ENCODE measurements at places on chromosomes 16 and 17. TPM values are rescaled to one million over a fixed set of nuclear protein-coding genes. Genes with fewer than 3 reads are reported as not detected.

DNA sequence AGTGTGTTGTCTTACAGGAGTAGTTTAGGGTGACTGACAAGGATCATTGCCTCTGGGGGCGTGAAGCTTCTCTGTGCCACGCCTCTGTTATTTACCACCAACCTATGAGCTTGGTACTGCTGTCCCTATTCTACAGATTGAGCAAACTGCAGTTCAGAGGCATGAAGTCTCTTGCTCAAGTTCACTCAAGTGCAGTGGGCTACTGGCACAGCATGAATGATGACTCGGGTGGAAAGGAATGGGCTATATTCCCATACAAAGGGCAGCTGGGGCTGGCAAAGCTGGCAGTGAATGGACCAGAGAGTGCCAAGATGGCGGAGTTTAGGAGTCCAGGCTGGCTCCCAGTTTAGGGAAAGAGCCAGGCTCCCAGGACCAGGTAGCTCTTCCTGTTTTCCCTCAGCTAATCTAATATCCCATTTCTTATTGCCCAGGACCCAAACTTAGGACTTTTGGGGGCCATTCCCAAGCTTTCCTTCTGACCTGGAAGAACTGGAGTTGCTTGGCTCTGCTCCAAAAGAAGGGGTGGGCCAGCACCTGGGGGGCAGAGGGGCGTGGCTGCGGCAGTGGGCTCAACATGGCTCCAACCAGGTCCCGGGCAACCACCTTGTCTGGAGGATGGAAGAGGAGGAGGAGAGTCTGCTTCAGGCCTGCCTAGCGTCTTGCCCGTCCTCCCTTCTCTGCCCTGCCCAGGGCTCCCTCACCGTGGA lies 12.9 kb downstream of the PLK1 start:
- DNase-seq = no peak

GRCh38 chr17:4199818-4200402 lies 56.9 kb downstream of the CYB5D2 start:
- no peak for DNase-seq

DNA sequence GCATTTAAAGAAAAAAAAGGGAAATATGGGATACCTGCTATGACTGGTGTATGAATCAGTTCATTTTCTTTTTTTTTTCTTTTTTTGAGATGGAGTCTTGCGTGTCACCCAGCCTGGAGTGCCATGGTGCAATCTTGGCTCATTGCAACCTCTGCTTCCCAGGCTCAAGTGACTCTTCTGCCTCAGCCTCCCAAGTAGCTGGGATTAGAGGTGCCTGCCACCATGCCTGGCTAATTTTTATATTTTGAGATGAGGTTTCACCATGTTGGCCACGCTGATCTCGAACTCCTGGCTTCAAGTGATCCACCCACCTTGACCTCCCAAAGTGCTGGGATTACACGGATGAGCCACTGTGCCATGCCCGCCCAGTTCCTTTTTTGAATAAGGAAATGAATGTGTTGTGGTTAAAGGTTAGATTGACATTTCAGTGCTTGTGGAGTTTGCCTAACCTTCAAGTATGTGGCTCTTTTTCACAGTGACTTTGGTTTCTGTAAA lies 7.7 kb downstream of the HAPSTR1 start:
- no peak for DNase-seq

- DNase-seq = no peak
Observed at GRCh38 chr17:68850749-68851510, 104.3 kb downstream of the ABCA8 start.

DNA sequence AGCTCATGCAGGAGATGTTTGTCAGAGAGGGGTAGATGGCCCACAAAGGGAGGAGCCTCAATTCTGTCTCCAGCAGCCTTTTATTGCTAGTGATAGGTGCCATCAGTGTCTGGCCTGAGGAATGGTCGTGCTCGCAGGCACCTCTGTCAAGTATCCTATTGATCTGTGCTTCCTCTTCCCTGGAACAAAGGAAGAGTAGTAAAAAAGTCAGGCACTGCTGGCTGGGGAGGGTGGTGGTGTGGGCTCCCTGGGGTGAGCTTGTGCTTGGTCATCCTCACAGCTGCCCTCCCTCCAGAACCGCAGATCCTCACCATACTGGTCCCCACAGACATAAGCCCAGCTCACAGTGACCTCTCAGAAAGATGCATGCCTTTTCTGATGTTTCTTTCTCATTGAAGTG lies 15.0 kb upstream of the SALL1 start:
- no peak for DNase-seq

DNA sequence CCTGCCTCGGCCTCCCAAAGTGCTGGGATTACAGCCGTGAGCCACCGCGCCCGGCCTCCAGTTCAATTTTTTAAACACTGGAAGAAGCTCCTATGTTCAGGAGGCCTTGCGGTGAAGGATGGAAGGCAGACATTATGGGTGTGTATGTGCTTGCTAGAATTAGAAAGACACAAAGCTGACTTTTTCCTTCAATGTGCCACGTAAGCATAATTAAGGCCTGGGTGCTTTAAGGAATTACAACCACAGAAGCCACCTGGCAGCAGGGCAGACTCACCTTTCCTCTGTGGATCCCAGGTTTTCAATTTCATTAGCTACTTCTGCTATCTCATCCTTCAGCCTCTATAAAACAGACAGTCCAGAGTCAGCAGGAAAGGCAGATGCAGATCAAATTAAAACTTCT lies 74.2 kb downstream of the CYTH1 start:
- no peak for DNase-seq

The CTNS gene
- 24.2 TPM for total RNA-seq

- no peak for DNase-seq
Observed at GRCh38 chr17:73654241-73654640, 10.0 kb upstream of the SDK2 start.

The TBC1D3C gene
- not detected for total RNA-seq

The ACAP1 gene
- total RNA-seq = 590 TPM

GRCh38 chr17:75913537-75914210 lies 9.0 kb upstream of the MRPL38 start:
- no peak for DNase-seq

GRCh38 chr17:7497228-7497627 lies 13.1 kb downstream of the POLR2A start:
- DNase-seq = no peak

- DNase-seq = no peak
Observed at GRCh38 chr16:88566158-88566557, 4.0 kb upstream of the ZC3H18 start.

GRCh38 chr16:17384471-17384870 lies 86.3 kb downstream of the XYLT1 start:
- no peak for DNase-seq

DNA sequence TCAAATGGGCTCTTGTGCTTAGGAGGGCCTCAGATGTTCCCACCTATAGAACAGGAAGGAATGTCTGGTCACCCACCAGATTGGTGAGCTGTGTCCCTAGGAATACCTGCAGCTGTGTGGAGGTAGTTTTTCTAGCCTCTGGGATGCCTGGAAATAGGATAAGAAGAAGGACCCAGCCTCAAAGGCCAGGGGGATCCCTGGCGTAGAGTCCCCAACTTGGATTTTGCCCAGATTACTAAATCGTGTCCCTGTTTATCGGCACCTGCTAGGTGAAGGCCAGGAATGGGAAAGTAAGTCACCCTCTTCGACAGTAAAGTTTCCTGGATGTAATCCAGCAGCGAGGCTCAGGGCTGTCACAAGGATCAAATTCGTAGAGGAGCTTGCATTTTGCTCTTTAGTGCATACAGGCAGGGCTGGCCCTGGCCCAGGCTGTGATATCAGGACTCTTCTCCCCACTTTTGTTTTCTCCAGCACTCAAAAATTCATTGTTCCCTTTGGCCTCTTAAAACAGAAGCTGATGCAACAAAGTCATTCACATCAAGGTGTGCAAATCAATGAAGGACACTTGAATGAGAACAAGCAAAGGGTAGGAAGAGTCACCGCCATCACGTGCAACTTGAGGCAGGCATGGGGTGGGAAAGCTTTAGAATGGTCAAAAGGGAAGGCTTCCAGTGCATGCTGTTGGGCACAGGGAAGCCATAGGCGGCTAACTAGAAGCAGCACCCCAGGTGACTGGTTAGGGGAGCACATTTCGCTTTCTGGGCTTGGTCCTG lies 7.5 kb downstream of the SLC13A2 start:
- DNase-seq = no peak

The SLC35G6 gene
- total RNA-seq = not detected

- no peak for DNase-seq
Observed at GRCh38 chr17:7480089-7480384, 606 bp upstream of the ZBTB4 start.

DNA sequence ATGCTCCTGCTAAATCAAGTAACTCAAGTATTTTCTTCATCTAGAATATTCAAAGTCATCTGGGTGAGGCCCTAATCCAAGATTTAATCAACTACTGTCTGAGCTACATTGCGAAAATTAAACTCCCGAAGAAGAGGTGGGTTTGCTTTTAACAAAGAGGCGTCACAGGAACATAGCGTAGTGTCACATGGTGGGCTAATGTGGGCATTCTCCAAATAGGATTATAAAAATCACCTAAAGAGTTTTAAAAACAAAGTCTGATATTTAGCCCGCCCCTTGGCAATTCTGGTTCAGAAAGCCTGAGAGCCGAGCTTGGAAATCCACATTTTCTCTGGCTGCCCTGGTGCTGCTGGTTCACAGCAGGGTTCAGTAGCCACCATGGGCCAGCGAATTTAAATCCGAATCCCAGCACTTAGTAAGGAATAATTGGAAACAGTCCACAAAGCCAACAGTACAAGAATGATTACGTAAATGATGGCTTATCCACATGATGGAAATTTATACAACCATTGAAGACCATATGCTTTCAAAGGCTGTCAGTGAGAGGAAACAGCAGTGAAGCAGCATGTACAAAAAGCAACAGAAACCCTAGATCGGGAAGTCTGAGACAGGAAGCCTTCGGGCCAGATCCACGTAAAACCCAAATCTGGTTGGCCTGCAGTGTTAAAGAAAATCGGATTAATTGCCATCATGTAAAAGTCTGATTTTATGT lies 8.8 kb downstream of the PMM2 start:
- no peak for DNase-seq

GRCh38 chr17:1124896-1125787 lies 54.6 kb downstream of the ABR start:
- no peak for DNase-seq

DNA sequence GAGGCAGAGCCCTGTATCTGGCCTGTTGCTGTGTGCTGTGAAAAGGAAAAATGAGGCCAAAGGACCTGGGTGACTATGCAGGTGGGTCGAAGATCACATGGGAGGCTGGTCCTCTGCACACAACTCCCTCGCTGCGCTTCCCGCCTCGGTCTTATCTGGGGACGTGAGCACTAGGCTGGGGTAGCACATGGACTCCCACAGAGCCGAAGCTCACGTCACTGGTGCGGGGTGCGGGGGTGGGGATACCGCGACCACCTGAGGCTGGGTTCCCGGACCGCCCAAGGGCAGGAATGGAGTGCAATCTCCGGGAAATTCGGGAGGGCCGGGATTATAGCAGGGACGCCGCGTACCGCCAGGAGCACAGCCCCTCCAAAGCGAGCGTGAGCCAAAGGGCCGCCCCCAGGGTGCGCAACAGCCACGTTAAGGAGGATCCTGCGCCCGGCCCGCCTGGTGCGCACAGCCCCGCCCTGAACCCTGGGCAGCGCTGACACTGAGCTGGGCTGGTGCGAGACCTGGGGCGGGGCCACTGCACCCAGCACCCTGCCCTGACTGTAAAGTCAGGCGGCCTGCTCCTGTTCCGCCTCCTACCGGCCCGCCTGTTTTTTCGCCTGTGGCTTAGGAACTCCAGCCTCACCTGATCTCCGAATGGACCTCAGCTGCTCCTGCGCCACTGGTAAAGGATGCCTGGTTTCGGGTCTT lies 4.8 kb downstream of the MT1A start:
- DNase-seq = peak; percentile 51

The GJC1 gene
- total RNA-seq = not detected

DNA sequence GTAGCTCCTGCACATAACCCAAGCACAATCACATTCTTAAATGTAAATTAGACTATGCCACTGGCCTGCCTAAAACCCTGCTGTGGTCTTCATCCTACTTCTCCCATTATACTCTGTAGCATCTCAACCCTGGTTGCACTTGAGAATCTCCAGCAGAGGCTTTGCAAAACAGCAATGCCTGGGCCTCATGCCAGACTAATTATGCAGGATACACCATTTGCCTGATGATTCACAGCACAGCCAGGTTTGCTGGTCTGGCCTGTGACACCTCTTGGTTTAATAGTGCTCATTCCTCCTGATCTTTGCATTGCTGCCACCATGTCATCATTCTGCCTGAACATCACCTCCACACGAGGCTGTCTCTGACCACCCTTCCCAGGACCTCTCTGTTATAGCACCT lies 491.9 kb upstream of the TOM1L1 start:
- no peak for DNase-seq

- no peak for DNase-seq
Observed at GRCh38 chr17:42519546-42520491, 16.2 kb upstream of the NAGLU start.

DNA sequence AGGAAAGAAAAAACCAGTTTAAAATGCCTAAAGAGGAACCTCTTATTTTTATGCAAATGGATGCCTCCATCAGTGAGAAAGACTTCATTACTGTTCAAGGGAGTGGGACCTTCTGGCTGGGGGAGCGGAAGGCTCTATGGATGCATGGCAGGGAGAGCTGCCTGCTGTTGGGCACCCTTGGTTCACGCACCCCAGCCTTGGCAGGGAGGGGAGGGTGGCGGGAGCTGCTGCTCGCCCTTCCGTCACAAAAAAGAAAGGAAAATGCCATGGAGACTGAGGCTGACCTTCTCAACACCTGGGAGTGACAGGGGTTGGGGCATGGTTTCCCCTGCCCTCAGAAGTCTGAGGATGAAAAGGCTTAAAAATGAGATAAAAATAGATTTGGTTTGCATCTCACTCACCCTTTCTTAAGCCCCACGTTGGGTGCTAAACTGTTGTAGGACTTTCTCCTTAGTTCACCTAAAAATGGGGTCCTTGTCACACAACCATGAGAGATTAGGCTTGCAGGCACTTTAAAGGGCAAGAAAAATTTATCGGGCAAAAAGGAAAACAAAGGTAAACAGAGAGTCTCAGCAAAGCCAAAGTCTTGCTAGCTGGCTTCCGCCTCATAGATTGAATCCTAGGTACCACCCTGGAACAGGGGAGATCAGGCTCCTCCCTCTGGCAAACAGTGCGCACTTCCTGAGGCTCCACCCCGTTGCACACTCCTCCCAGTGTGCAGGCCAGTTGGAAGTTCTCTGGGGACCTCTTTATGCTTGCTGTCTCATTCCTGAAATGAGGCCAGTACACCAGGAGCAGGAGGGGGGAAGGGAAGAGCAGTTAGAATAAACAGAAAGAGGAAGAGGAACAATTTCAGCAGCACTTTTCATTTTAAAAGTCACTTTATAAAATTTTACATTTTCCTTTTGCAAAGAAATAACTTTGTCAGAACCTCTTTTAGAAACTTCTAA lies 31.6 kb downstream of the PHKB start:
- DNase-seq = peak; percentile 30

DNA sequence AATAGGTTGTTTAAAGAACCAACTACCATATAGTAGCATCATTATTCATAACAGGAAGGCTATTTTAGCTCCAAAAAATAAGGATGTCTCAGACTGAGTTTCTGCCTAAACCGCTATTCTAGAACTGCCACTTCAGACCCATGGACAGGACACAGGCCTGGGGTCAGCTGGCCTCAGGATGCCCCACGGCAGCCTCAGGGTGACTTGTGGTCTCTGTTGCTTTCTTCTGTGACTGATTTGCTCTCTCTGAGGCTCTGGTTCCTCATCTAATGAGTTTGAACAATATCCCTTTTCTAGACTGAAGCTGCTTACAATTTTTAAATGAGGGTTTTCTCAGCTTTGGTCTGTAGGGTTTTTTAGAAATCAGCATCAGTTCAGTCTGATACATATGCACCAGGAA lies 31.8 kb upstream of the IRF8 start:
- no peak for DNase-seq

GRCh38 chr17:69434164-69434579 lies 19.7 kb downstream of the MAP2K6 start:
- DNase-seq = no peak

- no peak for DNase-seq
Observed at GRCh38 chr16:8716592-8716991, 42.2 kb downstream of the ABAT start.

The SNRNP25 gene
- 13.4 TPM for total RNA-seq

The LRRC75A gene
- 3.0 TPM for total RNA-seq

Data from natural killer cell (primary cell).